ENCODE measurements at places on chromosomes 16 and 17.

GRCh38 chr16:59351305-59351903 is 617.3 kb upstream of the GOT2 start:
- DNase-seq = no peak

DNA sequence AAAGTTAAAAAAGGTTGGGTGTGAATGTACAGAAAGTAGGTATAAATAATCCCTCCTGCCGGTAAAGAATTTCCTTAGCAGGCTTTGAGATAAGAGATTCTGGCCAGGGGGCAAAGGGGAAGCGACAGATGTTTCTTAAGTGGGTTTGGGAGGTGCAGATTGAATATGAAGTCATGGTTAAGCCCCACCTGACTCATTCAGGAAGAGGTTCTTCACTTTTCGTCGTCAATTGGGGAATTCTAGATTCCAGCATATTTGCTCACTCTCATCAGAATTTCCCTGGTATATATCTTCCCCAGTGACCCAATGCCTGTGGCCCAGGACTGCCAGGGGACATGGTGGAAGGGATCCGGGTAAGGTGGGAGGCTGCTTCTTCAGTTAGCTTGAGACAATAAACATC is 127.8 kb downstream of the CPPED1 start:
- DNase-seq = no peak

- DNase-seq = no peak
Measured at GRCh38 chr17:81131486-81132196, 33.7 kb upstream of the PVALEF start.

GRCh38 chr17:52673791-52674190 is 515.3 kb upstream of the CA10 start:
- no peak for DNase-seq

- DNase-seq = no peak
Measured at GRCh38 chr16:60674241-60674640, 1362.0 kb downstream of the CDH8 start.

DNA sequence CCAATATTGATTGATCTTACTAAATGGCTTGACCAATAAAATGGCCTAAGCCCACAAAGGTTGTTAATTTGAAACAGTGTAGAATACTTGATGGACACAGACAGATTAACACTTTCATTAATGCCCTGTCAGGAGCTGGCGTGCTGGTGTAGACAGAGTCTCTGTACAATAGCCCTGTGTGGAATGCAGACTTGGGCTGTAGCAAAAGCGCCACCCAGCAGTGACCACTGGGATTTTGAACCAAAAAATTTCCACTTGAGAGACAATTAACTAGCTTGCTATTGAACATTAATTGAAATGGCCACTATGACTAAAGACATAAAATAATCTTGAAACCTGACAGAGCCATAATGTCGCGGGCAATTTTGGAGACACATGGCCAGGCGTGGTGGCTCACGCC is 19.7 kb upstream of the GUCY2D start:
- DNase-seq = no peak

GRCh38 chr17:18877104-18877645 is 19.2 kb downstream of the PRPSAP2 start:
- no peak for DNase-seq

DNA sequence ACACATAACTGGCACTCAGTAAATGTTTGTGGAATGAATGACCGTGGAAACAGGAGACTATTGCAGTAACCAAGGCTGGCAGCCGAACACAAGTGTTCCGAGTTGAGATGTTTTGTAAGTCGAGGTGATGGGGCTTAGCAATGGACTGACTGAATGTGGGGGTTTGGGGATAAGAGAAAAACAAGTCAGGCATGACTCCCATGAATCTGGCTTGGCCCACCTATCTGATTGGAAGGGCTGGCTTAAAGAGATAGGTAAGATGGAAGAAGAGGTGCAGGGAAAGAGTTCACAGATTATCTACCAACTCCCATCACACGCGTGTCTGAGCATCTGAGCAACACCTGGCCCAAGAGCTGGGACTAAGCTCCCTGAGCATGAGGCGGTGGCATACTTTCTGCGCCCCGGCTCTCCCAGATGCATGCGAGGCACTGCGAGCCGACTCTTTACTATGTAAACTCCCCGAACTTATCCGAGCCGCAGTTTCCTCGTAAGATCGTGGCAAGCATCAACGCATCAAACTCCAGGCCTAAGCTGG is 539 bp downstream of the IFT20 start:
- DNase-seq = no peak

DNA sequence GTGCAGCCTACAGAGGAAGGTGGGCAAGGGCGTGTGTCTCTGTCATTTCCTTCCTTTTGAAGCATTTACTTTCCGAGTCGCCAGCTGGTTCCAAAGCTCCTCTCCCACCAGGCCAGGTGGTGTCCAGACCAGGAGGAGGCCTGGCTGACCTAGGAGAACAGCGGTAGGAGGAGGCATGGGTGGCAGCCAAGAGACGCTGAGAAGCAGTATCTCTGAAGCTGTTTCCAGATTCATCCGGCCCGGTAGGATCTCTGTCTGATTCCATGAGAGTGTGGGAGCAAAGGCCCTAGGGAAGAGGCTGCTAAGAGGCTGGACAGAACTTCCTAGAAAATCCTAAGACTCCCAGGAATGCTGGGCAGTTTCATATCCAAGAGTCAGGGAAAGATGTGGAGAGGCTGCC is 20.3 kb downstream of the MEOX1 start:
- DNase-seq = no peak

GRCh38 chr16:26491101-26491670 is 575.5 kb upstream of the C16orf82 start:
- no peak for DNase-seq

DNA sequence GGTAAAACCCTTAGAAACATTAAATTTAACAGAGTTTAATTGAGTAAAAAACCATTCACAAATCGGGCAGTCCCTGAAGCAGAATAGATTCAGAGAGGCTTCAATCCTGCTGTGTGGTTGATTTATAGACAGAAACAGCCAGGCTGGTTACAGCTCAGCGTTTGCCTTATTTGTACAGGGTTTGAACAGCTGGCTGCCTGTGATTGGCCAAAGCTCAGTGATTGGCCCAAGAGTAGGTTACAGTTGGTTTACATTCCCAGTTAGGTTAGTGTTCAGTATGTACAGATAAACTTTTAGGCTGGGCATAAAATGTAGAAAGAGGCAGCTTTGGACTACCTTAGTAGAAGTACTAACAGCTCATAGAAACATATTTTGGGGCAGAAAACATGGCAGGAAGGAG is 210.4 kb upstream of the ELAC2 start:
- DNase-seq = no peak

- DNase-seq = no peak
Measured at GRCh38 chr16:68468842-68469241, 20.5 kb upstream of the SMPD3 start.

DNA sequence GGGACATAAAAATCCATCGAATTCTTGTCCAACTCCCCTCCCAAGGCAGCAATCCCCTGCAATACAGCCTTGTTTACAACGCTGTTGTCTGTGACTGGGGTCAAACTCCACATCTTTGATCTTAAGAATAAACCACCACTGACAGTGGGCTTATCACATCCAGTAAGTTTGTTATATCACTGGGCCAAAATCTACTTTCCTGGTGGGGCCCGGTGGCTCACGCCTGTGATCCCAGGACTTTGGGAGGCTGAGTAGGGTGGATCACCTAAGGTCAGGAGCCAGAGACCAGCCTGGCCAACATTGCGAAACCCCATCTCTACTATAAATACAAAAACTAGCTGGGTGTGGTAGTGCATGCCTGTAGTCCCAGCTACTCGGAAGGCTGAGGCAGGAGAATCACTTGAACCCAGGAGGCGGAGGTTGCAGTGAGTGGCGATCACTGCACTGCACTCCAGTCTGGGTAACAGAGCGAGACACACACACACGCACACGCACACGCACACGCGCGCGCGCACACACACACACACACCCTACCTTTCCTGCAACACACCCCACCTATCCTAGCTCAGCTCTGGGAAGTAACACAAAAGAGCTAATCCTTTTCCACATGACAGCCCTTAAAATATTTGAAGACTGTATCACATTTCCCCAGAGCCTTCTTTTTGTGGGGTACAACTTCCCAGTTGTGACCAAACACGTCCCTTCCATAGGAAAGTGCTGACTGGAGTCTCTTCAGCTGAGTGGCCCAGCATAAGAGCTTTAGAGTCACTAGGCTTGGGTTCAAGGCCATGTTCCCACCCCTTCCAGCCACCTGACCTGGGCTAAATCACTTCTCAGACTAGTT is 20.9 kb upstream of the ABCC1 start:
- no peak for DNase-seq

DNA sequence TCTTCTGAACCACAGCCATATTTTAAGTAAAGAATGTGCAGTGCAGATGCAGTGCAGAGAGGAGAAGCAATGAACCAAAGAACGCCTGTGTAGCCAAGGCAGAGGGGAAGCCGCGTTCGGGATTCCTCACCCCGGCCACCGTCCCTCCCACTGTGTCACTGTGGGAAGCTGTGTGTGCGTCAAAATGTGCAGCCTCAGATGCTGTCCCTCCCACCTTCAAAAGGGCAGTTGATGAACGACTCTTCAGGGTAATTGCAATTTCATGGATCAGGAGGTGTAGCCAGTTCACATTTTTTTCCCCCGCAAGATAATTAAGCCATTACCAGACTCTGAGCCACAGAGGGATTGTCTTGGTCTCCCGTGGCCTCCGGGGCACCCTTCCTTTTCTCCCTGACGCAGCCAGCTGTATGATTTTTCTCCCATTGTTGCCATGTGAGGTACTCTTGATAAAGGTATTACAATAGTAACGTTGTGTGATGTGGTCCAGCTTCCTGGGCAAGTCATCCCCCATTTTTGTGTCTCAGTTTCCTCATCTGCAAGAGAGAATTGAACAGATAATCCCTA is 190.0 kb downstream of the FOXL1 start:
- no peak for DNase-seq

DNA sequence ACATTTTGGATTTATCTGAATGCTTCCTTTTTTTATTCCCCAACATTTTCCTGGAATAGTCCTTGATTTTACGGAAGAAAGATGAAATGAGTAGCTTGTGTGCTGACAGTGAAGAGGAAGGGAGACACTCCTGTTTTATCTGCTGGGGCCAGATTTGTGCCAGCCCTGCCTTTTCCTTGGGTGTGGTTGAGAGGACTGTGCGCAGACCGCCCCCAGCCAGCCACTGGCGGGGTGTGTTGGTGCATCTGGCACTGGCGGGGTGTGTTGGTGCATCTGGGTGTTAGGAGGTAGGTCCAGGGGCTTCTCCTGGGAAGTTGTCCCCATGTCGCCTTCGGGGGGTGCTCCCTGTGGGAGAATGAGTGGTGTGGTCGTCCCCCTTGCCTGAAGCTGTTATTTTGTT is 39.5 kb downstream of the RAP1GAP2 start:
- DNase-seq = no peak

DNA sequence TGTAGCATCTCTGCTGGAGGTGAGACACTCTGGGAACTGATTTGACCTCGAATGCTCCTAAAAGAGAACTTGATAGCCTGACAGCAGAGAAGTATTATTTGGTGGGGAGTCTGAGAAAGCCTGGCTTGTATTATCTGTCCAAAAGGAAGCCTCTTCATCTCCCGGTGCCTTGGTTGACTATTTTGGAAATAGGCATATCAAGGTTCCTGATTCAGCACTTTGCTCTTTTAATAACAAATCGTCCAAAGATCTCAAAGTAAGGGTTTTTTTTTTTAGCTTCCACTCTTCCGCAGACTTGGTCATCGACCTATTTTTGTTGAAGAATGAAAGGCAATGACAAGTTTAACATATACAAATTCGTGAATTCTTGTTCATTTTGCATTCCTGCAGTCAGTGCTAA is 14.8 kb downstream of the TMEM186 start:
- no peak for DNase-seq

DNA sequence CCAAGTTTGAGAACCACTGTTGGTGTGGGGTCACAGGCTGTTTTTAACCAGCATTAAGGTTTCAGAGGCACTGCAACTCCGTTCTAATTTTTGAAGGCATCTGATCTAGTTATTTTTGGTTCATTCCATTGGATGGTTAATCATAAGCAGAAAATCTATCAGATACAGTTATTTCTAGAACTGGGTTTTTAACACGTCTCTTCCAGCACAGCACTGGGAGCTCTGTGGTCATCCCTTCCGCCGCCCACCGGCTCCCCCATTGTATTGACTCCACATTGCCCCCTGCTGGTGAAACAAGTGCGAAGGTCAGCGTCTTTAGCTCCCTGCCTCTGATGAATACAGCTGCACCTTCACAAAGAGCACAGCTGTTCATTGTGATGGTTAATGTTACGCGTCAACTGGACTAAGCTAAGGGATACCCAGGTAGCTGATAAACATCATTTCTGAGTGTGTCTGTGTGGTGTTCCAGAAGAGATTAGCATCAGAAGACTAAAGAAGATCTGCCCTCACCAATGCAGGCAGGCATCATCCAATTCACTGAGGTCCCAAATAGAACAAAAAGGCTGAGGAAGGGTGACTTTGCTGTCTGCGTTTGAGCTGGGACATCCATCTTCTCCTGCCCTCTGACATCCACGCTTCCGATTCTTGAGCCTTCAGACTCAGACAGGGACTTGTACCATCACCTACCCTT is 8.5 kb downstream of the CCL18 start:
- peak; percentile 55 for DNase-seq

GRCh38 chr17:7043497-7044198 is at the start of gene SLC16A11:
Gene SLC16A11 (minus strand): TSS chr17:7044092. CDS start chr17:7043513, 579 bp downstream.
- DNase-seq = peak; percentile 41

GRCh38 chr16:3274947-3275346 is 8.3 kb upstream of the ZNF263 start:
- no peak for DNase-seq

- no peak for DNase-seq
Measured at GRCh38 chr16:85005285-85006069, 5.9 kb downstream of the ZDHHC7 start.

DNA sequence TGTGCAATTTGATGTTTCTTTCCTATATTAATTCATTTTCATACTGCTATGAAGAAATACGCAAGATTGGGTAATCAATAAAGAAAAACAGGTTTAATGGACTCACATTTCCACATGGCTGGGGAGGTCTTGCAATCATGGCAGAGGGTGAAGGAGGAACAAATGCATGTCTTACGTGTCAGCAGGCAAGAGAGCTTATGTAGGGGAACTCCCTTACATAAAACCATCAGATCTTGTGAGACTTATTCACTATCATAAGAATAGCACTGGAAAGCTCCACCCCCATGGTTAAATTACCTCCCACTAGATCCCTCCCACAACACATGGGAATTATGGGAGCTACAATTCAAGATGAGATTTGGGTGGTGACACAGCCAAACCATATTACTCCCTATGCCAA is 418.9 kb upstream of the MAF start:
- DNase-seq = no peak

GRCh38 chr17:69485251-69485661 is 70.8 kb downstream of the MAP2K6 start:
- DNase-seq = no peak

GRCh38 chr17:17959520-17960361 is 12.5 kb downstream of the TOM1L2 start:
- peak; percentile 12 for DNase-seq

All from CD4-positive, alpha-beta T cell treated with Interleukin-6 for 4 hours (primary cell).